Activated naive CD4-positive, alpha-beta T cell treated with anti-CD3 and anti-CD28 coated beads for 36 hours (primary cell): ENCODE measurements at places on chromosomes 16 and 17. TPM values are rescaled to one million over a fixed set of nuclear protein-coding genes. Genes with fewer than 3 reads are reported as not detected.

DNA sequence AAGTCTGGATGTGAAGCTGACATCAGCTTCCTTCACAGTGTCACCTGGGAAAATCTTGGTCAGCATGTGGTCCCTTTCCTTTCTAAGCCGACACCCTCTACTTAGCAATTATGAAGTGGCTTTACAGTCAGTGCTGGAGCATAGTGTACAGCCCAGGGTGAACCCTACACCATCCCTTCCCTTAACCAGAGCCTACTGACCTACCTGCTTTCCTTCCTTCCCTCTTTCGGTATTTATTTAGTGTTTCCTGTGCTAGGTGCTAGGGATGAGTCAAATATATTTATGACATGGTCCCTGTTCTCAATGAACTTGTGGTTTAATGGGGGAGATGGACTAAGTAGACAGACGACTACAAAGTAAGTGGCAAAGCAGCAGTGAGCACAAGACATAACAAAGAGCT lies 77.5 kb downstream of the CDK5R1 start:
- peak; percentile 66 for DNase-seq

DNA sequence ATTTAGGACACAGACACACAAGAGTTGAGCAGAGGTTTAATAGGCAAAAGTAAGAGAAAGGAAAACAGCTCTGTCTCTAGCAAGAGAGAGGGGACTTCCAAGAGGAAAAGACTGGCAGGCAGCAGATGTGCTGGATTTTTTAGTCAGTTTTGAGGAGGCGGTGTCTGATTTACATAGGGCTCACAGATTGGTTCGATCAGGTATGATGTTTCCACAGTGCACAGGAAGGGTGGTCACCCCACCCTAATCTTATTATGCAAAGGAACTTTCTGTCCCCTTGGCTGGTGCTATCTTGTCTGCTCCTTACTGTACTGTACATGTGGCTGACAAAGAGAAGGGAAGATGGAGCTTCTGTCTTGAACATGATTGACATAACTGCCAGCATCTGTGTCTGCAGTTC lies 25.3 kb downstream of the BFAR start:
- DNase-seq, result peak; percentile 15

DNA sequence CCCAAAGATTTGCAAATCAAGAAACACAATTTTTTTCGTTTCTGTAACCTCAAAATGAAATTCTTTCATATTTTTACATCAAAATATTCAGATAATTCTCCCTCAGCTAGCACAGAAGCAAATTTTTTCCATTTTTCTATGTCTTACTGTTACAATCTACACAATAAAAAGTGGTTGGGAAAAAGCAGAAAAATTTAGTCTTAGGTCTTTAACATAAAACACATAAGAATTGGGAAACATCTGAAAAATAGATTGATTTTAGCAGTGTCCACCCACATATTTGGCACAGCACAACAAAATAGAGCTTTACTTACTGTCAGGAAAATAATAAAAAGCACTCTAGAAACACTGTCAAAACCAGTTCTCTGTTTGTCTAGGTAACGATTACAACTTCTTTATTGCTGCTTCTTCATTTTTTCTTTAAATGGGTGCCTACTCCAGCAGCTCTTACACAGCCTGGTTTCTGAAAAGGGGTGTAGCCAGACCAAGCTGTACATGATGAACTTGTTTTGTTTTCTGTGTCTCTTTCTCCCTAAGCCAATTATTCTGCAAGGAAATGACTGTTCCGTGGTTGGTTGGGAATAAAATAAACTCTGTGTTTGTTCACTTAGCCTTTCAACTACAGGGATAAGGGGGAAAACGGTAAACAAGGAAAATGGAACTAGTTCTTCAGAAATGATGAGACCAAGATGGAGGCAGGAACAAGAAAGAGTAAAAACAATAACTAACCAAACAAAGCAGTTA lies at the start of gene ABCA6:
ABCA6 (minus strand) TSS at position 465 of the 744 bp plus-strand sequence. CDS start 1,192 bp downstream, outside the sequence.
- DNase-seq, result no peak

GRCh38 chr17:46154151-46154816 lies 38.9 kb downstream of the KANSL1 start:
- DNase-seq, result peak; percentile 61

- DNase-seq, result no peak
Measured at GRCh38 chr16:58034128-58034685, 8.7 kb downstream of the MMP15 start.

DNA sequence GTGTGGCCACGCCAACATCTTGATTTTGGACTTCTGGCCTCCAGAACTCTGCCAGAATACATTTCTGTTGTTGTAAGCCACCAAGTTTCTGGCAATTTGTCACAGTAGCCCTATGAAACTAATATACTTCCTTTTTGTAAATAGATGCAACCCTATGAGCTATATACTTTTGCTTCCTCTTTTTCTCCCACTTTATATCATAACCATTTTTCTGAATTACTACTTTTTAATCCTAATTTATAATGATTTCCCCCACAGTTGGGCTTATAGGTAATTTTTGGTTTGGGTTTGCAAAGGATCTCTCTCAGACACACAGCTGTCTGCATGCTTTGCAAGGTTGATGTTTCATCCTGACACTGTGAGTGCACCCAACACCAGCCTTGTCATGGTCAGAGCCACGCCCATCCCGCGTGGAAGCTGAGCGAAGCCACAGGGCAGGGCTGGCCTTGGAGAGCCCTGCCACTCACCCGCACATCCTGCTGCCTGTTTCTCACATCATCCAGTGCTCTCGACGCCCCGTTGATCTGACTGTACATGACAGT lies 5.8 kb downstream of the TRIM25 start:
- peak; percentile 30 for DNase-seq

GRCh38 chr16:180101-180675 lies at the start of gene HBQ1:
Gene HBQ1 (plus strand): TSS chr16:180459. CDS start chr16:180487, 28 bp downstream.
- DNase-seq, result no peak

DNA sequence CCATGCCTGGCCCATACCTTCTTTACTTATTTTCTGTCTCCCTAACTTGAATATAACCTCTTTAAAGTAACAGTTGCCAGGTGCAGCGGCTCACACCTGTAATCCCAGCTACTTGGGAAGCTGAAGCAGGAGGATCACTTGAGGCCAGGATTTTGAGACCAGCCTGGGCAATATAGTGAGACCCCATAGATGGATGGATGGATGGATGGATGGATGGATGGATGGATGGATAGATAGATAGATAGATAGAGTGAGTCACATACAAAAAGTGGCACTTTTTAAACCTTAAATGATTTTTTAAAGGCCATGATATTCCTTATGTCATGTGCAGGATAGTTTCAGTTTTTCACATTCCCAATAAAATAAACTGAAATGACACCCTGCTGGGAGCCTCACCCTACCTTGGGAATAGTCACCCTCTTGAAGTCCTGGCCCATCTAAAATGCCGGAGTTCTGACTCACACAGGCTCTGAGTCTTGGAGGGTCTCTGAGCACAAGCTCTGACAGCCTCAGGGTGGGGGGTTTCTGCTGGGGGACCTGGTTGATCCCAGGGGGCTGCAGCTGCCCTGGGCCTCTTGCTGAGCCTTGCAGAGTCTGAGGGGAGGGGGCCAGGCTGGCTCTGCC lies 26.2 kb downstream of the CPNE2 start:
- no peak for DNase-seq

DNA sequence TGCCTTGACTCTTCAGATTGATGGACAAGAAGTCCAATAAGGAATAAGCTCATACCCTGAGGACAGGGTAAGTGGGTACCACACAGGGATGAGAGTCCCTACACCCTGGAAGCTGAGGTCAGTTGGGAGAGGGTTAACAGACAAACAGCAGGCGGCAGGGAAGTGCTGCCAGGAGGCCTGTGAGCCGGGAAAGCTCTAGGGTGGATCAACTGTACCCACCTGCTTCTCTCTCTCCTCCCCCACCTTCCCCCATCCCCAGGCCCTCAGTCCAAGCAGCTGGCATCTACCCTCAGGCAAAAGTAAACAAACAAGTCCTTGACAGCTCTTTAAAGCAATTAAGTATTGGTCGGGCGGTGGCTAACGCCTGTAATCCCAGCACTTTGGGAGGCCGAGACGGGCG lies 20.7 kb upstream of the MYLK3 start:
- DNase-seq, result no peak

- no peak for DNase-seq
Measured at GRCh38 chr16:12589676-12590075, 214.0 kb downstream of the CPPED1 start.

GRCh38 chr17:46877466-46877865 lies 26.1 kb downstream of the WNT9B start:
- DNase-seq, result peak; percentile 20

GRCh38 chr16:720447-720989 lies 428 bp upstream of the ANTKMT start:
- peak; percentile 73 for DNase-seq

DNA sequence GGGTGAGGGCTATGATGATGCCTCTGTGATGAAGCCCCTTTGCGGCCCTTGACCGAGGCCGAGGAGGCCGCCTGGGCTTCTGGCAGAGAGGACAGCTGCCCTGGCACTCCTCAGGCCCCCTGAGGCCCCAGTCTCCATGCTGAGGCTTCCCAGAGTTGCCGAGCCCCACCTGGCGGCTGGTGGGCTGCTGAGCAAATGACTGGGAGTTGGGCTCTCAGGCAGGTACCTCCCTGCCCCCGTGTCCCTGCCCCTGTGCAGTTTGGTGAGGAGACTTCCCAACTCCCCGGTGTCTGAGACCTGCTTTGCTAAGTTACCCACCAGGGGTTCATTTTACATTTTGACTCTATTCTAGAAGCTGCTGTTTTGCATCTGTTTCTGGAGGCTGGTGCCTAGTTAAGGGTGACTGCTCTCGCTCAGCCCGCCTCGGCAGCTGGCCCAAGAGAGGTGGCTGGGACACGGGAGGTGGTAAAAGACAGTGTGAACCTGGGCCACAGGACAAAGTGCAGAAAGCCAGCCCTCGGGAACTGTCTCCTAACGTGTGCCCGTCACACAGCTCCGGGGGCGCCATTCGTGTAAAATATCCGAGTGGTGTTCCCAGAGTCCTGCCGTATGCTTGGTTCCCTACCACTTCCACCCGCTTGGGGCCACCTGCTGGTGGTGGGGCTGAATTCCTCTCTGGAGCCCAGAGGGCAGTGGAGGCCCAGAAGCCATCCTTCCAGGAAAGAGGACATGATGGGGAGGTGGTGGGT lies 134.5 kb downstream of the RAB11FIP4 start:
- DNase-seq, result no peak

Gene STH
- total RNA-seq, result not detected

Gene HAPSTR1
- total RNA-seq, result 42.6 TPM

Gene KRT20
- total RNA-seq, result not detected

Gene MEIOB
- 0.52 TPM for total RNA-seq
